ENCODE measurements at places on chromosomes 7 and 10.

DNA sequence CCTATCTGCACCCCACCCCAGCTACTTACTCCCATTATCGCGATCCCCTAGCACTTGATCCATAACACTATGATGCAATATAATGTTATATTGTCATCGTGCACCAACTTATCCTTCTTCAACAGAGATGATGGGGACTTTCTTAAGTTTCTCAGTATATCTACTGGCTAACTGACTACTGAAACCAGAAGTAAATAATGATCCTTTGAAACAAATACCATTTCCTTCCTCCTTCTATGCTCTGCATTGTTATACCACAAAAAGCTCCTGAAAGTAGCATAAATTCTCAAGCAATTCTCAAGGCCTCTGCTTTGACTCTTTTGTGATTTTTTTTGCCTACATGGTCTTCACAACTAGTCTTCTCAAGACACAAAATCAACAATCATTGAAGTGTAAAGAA is 68.9 kb downstream of the HTR7 start:
- DNase-seq, result no peak

- DNase-seq, result no peak
These were observed 52.1 kb downstream of the TSPAN12 start for GRCh38 chr7:120805636-120806388.

DNA sequence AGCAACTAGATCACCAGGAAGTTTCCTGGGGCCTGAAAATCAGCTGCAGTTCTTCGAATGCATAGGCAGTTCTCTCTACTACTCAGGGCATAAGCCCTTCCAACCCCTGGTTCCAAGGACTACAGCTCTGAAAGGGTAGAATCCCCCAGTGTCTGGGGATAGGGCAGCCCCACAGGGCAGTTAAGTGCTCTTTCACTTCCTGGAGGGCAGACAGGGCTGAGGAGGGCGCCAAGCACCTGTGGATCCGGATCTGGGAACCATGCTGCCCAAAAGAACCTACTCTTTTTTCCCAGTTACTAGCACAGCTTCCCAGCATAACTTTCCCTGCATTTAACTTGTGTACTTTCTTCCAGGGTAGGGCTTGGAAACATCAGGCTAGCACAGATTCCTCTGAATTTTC is 41.1 kb downstream of the CXCL12 start:
- no peak for DNase-seq

GRCh38 chr10:96345222-96345621 is 13.6 kb downstream of the OPALIN start:
- no peak for DNase-seq

DNA sequence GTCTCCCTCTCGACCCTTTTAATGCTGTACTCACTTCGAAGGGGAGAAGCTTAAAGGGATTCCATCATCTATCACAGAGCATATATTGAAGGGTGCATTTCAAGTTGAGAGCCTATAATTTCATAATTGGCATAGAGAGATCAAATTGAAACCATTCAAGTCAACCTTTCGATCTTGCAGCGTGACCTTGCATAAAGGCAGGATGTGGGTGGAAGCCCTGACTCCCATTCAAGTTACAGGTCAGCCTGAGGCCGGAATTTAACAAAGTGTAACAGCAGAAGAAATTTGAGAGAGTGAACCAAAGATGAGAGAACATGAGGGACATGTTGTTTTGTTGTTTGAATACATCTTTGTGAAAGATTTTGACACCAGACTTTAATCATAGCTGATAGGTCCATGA is 195.3 kb upstream of the TPK1 start:
- DNase-seq, result no peak

- DNase-seq, result no peak
These were observed 95.6 kb upstream of the ASAH2 start for GRCh38 chr10:50346942-50347341.

GRCh38 chr7:44391746-44392617 is 66.6 kb upstream of the CAMK2B start:
- DNase-seq, result no peak

DNA sequence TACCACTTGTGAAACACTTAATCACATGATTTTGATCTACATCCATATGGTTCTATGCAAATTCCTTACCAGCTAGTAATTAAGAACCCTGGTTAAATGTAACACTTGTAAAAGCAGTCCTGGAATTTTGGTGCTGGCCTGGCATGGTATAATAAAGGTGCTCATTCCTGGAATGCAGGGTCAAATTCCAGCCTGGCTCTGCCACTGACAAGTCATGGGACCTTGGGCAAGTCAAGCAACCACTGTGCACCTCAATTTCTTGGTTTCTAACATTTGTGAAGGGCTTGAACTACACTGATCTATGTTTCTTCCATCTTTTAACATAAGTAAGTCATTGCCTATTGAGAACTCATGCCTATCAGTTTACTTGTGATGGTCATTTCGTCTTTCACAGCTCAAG is 91.9 kb upstream of the PIK3CG start:
- DNase-seq, result no peak

GRCh38 chr10:87759551-87759950 is 58.5 kb downstream of the ATAD1 start:
- DNase-seq, result no peak

GRCh38 chr10:132421847-132422751 is 25.1 kb downstream of the PWWP2B start:
- DNase-seq, result no peak

- no peak for DNase-seq
These were observed 48.2 kb downstream of the IKZF1 start for GRCh38 chr7:50352751-50353150.

DNA sequence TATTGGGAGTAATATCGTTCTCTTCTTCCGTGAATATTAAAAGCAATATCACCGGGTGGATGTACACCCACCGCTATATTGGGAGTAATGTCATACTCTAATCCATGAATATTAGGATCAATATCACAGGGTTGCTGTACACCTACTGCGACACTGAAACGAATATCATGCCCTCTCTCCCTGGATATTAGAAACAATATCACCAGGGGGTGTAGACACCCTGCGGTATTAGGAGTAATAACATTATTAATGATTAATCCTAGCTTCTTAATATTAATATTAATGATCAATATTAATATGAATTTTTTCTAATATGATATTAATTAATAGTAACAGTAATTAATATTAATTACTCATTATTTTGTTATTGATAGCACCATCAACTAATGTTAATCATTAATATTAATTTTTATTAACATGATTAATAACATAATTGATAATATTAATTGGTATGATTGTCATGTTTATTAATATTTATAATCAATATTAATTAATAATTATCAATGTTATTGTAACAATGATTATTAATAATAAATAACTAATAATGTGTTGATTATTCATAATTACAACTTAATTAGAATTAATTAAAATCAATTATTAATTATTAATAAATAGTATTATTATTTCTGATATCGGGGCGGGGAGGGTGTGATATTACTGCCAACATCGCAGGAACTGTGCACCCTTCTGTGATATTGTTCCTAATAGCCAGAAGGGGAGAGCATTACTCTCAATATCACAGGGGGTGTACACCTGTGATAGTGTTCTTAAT is 121.3 kb upstream of the C1GALT1 start:
- DNase-seq, result no peak

- DNase-seq, result no peak
These were observed 50.6 kb downstream of the PARD3 start for GRCh38 chr10:34764472-34764946.

GRCh38 chr10:21975378-21975990 is 28.0 kb downstream of the DNAJC1 start:
- no peak for DNase-seq
